Neural crest cell (in vitro differentiated cells): ENCODE measurements at places on chromosomes 11 and 22. TPM values are rescaled to one million over a fixed set of nuclear protein-coding genes. Genes with fewer than 3 reads are reported as not detected.

DNA sequence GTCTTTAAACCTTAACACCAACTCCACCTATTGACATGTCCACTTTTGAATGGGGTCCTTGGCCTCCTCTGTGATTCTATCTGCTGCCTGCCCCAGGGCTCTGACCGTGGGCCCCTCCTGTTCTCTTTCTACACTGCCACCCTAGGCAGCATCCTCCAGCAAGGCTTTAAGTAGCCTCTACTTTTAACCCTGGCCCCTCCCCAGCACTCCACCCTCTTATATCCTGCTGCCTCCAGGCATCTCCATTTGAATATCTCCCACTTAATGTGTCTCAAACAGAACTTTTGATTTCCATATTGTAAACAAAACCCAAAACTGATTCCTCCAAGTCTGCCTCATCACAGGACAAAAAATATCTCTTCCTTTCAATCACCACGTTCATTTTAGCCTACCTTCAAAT lies 90.5 kb upstream of the ARHGAP32 start:
- no peak for DNase-seq

GRCh38 chr11:114812733-114813132 lies 134.4 kb downstream of the NXPE2 start:
- DNase-seq: no peak

DNA sequence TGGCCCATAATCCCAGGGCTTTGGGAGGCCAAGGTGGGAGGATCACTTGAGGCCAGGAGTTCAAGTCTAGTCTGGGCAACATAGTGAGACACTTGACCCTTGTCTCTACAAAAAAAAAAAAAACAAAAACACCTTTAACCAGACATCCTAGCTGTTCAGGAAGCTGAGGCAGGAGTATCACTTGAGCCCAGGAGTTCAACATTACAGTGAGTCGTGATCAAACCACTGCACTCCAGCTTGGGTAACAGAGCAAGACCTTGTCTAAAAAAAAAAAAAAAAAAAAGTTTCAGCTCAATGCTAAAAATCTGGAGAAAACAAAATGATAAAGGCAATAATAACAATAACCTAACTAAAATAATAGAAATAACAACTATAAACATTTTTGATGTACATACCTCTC lies 22.6 kb upstream of the APLP2 start:
- DNase-seq: no peak

DNA sequence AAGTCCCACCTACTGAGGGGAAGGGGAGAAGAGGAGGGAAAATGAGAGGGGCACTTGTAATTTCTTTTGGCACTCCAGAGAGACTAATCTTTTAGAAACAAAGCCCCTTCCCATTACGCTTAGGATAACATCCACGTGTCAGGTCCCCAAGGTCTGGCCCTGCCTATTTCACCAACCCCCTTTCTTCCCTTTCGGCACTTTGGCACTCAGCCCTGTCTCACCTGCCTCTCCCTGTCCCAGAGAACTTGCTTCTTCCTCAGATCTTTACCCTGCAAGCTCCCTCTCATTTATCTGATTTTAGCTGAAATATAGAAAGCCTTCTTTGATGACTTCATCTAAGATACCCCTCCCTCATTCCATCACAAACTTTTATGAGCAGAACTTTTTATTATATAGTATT lies 55.5 kb downstream of the RASSF10 start:
- no peak for DNase-seq

- no peak for DNase-seq
Observed at GRCh38 chr11:111777094-111778046, 11.2 kb upstream of the PPP2R1B start.

- no peak for DNase-seq
Observed at GRCh38 chr11:47442514-47442913, 6.4 kb downstream of the RAPSN start.

DNA sequence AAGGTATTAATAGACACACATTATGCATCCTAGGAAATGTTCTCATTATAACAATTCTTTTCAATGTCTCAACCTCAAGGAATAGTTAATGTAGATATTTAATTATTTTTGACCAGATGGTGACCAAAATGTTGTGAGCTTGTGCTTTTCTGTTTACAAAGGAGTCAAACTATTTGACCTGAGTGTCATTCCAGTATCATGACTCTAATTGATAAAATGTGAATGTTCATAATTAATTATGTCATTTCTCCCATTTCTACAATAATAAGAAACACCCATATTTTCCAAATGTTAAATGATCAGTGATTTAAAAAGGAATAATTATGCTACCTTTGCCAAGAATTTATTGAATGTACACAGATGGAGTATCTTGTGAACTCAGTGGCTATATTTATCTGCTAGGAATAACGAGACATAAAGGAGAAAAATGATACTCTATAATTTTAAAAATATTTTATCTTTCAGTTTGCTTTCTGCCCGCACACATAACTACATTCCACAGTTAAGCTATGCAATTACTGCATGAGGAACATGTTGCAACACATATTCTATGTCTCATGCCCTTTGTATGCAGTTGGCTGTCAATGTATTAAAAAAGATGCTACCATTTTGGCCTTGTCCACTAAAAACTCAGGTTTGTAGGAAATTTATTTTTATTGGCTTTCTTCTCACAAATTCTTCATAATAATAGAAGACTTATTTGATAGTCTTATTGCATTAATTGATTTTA lies 376.7 kb upstream of the CCDC179 start:
- no peak for DNase-seq

DNA sequence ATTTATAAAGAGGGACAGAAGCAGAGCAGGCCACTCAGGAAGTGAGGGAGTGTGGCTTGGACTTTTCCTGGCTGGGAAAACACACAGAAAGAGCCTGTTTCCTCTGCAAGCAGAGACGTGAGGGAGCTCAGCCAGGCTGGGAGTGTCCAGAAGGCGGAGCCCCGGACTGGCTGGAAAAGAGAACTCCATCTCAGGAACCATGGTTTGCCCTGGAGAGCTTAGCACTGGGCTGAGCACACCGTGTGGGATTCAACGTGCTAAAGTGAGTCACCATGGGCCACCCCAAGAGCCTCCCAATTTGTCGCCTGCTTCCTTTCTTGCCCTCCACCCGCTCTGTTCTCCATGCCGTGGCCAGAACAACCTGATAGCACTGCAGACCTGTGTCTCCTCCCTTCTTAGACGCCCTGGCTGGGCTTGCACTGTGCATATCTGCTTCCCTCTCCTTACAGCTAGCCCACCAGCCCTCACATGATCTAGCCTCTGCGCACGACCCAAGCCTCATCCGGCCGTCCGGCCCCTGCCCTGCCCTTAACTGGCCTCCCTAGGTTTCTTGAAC lies 51.8 kb downstream of the GALNT18 start:
- no peak for DNase-seq

DNA sequence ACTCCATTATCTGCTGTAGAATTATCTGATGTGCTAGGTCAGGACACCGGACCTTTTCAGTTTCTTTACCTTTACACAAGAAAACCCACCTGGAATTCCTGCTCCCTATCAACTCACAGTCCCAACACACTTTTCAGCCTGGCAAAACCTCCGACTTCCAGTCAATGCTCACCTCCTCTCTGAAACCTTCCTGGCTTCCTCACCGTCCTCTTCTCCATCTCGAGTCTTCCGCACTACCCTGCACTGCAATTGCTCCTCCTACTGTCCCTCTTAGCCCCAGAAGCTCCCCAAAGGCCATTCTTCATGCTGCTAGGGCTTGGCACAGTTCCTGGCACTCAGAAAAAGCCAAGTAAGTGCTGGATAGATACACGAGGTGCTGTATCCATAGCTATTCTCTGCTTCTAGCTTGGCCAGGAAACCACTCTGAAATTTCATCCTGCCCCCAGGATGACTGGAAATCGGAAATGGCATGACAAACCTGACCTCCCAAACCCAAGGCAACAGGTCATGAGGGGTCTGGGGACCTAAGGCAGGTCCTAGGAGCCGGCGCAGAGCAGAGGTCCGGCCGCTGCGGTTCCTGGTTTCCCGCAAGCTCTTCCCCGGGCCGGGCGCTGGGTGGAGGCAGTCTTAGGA lies 702 bp downstream of the SYN3 start:
- DNase-seq: no peak

DNA sequence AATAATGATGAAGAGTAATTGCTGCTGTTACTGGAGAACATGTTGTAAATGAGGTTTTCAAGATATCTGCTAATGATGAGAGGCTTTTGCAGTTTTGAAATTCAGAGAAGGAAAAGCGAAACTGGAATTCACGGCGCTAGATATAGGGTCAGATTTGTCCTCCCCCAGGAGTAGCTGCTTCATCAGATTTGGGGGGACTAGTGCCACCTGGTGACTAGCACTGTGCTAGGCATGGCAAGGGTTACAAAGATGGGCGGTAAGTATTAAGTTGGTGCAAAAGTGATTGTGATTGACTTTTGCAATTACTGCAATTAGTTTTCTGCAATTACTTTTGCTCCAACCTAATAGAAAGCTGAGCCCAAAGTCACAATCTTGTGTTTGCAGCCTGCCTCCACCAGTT lies 879.9 kb upstream of the TENM4 start:
- DNase-seq: no peak

Gene OR51B2
- total RNA-seq: not detected in 2 replicates

Gene AHNAK
- total RNA-seq: 0.65 and 1.2 TPM in 2 replicates

Gene GGTLC2
- not detected in 2 replicates for total RNA-seq

Gene CNGA4
- 0.16 TPM in 1 of 2 replicates, not detected in the other for total RNA-seq

Gene APOL5
- total RNA-seq: not detected in 2 replicates
